Renal pelvis (tissue), 12 donors: ENCODE measurements at places on chromosomes 16 and 17. TPM values are rescaled to one million over a fixed set of nuclear protein-coding genes. Genes with fewer than 3 reads are reported as not detected.

DNA sequence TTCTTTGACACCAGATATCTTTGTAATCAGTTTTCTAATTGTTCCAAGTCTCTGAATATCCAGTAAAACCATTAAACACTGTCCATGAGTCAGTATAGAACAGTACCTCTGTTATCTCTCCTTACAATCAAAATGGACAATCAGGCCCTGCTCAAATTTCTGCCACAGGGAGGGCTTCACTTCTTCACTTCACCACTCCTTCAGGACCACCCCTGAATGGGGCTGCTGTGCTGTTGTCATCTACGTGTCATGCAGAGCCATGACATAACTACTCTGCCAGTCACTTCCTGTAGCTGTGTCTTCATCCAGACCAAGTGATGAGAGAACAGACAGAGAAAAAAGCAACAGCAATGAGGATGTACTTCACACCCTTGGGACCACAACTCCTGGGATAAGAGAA, 116.9 kb downstream of the TANC2 start:
- DNase-seq = no peak

DNA sequence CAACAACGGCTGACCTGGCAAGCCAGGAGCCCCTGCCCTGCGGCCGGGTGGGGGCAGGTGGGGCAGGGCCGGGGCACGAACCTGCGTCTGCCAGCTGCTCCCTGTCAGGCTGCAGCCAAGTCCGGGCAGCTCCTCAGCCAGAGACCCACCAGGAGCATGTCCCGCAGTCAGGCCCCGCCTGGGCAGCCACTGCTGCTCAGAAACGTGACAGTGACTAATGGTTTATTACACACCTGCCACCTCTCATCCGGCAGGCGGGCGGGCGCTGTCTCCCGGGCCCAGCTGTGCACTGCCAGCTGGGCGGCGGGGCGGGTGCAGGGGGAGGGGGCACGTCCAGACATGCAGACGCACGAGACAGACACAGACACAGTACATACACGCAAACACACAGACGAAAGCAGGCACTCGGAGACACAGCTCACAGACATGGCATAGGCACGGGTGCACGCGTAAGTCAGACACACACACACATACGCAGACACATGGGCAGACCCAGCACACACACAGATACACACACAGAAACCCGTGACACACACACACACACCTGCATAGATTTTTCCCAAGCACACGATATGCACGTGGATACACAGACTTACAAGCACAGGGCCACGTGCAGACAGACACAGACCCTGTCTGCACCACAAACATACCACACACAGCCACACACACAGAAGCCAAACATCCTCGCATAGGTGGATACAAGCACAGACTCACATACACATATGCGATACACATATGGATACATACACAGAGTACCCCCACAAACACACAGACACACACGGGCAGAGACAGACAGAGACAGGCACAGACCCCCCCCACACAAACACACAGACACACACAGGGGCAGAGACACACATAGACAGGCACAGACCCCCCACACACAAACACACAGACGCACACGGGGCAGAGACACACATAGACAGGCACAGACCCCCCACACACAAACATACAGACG, 248.3 kb upstream of the CIBAR2 start:
- peak; percentile 62 for DNase-seq

GRCh38 chr16:53600126-53600525, 97.1 kb upstream of the AKTIP start:
- no peak for DNase-seq

DNA sequence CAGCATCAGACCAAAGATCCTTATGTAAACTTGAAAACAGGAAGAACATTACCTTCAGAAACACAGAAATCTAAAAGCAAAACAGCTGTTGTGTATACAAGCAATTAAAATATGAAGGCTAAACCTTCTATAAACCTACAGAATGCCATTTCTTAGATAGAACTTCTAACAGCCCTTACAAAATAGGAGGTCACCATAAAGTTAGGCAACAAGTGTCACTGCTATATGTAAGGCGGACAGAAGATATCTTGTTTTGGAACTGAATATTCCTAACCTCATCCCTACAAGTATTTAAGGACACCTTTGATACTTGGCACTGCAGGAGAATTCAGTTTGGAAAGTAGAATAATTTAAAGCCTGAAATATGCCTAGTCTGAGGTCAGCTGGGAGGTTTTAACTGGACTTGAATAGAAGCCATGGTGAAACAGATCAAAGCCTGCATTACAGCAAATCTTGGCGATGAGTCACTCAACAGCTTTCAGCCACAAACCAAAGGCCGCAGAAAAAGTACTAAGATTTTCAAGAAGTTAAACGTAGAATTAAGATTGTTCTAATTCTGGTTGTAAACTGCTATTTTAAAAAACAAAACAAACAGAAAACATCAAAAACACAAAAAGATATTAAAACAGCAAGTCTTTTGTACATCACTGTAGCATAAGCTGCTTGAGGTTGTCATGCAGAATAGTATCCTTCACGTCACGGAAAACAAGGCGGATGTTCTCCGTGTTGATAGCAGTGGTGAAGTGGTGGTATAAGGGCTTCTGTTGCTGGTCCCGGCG, 42.7 kb downstream of the GNA13 start:
- no peak for DNase-seq

DNA sequence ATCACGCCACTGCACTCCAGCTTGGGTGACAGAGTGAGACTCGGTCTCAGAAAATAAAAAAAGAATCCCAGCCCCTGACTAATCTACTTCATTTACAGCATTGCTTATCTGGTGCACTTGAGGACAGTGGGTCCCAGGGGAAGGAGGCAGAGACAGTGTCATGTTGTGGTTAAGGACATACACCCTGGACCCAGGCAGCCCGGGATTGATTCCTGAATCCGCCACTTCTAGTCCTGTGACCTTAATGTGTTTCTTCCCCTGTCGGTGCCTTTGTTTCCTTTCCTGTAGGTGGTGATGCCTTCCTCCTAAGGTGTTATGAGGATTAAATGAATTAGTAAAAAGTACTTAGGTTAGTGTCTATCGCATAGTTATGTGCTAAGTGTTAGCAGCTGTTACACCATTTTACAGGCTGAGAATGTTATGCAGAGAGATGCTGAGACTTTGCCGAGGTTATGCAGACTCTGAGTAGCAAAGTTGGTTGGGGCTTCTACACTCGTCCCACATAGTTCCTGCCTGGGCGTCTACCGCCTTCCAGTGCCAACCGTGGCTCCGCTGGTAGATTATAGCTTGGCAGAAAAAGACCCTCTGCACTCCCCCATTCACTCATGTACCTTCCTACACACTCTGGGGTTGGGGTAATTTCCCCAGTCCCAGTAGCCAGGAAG, 74.8 kb downstream of the RAB11FIP4 start:
- DNase-seq = no peak

DNA sequence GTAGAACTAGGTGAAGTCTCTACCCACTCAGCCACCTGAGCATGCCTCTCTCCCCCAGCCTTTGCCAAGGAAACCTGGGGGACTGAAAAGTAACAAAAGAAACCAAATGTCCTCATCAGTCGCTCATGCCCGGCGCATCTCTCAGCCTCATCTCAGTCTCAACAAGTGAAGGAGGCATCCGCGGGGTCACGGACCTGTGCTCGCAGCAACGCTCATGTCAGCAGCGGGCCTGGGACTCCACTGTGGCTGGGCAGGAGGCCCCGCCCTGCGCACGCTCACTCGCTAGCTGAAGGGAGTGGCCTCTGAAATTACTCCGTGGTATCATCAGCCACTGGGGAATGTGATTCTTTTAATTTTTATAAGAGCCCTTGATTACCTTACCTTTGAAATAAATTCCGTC, 31.3 kb downstream of the MAP1LC3B start:
- DNase-seq = no peak

DNA sequence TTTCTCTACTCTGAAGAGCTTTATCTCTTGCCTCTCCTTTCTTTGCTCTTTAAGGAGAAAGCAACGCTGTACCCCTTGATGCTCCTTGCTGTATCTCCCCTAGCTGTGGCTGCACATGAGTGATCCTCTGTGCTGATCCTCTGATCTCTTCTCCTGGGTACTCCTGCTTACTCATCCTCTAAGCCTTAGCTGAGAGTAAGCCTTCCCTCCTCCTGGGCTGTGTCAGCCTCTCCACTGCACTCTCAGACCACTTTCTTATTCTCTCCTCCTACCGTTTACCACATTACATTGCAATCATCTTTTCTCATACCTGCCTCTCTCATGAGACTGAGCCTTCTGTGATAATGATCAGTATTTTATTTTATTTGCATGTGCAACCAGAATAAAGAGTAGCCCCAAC, 25.1 kb downstream of the SOX9 start:
- DNase-seq = no peak

GRCh38 chr17:79633154-79633553, 22.3 kb upstream of the RBFOX3 start:
- no peak for DNase-seq

DNA sequence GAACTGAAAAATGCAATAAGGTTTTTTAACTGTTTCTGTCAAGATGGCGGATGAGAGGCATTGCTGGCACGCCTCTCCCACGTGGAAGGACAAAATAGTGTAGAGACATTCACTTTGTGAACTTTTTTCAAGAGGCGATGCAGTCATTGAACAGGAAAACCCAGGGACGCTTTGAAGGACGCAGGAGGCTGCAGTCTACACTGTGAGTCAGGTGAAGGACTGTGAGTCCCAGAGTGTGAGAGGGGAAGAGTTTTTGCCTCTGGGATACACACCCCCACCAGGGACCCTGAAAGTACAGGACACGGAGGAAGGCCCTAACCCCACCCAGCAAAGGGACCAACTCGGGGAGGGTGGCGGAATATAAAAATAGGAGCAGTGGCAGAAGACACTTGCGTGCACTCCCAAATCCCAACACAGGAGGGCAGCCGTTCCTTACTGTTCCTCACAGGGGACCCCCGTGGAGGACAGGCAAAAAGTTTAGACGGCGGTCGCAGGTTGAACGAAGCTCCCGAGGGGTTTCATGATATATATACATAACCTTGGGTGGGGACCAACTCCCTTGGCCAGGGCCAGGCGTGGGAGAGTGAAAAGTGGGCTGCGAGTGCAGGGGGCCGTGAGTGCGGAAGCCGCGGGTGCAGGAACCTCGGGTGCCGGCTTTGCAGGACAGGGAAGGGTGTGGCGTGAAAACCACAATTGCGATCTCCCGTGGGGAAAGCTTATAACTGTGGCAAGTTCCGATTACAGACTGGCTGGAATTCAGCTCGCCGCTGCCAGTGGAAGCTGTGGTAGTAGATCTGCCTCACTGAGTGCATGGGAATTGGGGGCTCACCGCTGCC, 82.0 kb upstream of the ALOX12 start:
- DNase-seq = peak; percentile 42

DNA sequence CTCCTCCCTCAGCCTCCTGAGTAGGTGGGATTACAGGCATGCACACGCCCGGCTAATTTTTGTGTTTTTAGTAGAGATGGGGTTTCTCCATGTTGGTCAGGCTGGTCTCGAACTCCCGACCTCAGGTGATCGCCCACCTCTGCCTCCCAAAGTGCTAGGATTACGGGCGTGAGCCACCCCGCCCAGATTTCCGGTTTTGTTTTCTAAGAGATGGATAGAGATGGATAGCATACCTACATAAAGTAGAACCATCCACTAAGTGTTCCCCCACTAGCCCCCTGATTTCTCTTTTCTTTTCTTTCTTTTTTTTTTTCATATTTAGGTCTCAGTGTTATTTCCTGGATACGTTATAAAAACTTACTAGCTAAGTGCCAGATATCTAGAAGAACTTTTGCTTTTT, 2.0 kb downstream of the WSB1 start:
- no peak for DNase-seq

- DNase-seq = no peak
Observed at GRCh38 chr17:41329279-41329948, 13.9 kb upstream of the KRTAP17-1 start.

- no peak for DNase-seq
Observed at GRCh38 chr16:80007231-80007630, 406.7 kb upstream of the MAF start.

GRCh38 chr16:87792205-87792565, 26.4 kb upstream of the KLHDC4 start:
- no peak for DNase-seq

- DNase-seq = no peak
Observed at GRCh38 chr16:67387479-67388079, 5.7 kb downstream of the TPPP3 start.

DNA sequence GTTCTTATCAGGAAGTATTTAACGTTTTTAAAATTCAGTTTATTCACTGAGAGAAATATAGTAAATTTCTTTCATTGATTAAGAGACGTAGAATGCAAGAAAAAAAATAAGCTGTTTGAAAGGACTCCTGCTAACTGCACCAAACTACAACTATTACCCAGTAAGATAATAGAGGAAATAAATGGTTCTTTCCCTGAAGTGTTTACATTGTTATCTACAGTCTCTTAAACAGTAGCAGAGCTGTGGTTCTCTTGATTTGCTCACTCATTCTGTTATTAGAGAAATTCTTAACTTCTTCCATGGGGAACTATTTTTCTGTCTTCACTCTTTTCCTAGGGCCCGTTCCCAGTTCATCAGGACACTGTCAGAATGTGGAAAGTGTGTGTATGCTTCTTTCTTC, 973.0 kb downstream of the KCNJ2 start:
- DNase-seq = no peak

DNA sequence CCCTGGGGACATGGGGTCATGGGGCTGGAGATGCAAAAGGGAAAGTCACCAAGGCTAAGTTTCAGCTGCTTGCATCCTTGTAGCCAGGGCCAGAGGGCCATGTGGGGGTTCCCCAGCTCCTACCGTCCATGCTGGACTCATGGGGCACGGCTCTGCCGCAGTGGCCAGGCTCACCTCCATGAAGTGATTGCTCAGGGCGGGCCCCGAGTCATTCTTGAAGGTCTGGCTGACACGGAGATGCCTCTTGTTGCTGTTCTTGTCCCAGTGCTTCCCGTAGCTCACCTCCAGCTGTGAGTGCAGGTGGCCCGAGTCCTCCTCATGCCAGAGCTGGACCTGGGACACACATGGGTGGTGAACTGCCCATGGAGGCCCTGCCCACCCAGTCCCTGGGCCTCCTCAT, 114.5 kb downstream of the RMI2 start:
- no peak for DNase-seq

- no peak for DNase-seq
Observed at GRCh38 chr17:929586-929985, 50.0 kb downstream of the NXN start.

DNA sequence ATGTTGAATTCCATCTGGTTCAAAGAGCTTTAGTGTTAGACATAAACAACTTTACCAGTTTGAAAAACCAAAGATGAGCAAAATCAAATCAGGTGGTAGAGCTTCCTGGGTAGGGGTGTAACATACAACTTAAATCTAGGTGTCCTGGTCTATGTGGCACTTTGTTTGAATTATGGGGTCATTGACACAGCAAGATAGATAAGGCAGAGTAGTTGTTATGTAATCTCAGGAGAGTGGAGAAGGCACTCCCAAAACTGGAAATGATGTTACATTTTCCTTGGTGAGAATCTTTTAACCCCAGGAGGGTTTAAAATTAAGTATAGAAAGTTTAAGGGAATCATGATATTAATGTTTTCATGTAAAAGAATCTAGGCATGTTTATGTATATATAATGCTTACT, 31.9 kb downstream of the CCDC42 start:
- no peak for DNase-seq

GRCh38 chr16:82019535-82019934, 8.3 kb upstream of the SDR42E1 start:
- DNase-seq = no peak

GRCh38 chr16:19001788-19002187, 18.1 kb downstream of the TMC7 start:
- no peak for DNase-seq

GRCh38 chr16:84047626-84048025, 5.0 kb upstream of the SLC38A8 start:
- DNase-seq = no peak

The PRSS22 gene
- 8.8 TPM for polyA plus RNA-seq

The FAM234A gene
- polyA plus RNA-seq = 87.4 TPM

The HP gene
- polyA plus RNA-seq = 0.74 TPM

The PTX4 gene
- polyA plus RNA-seq = not detected

The EPX gene
- polyA plus RNA-seq = 0.83 TPM

The BAHCC1 gene
- 24.5 TPM for polyA plus RNA-seq

The UTP4 gene
- polyA plus RNA-seq = 72.4 TPM

The SOX8 gene
- 3.3 TPM for polyA plus RNA-seq
